Fibroblast of mammary gland (primary cell): ENCODE measurements at places on chromosomes 7 and 10.
A peak's percentile ranks its signal among the peaks of the same experiment; 100 is the strongest.

- no peak for DNase-seq
These were observed 84.1 kb upstream of the KMT2E start for GRCh38 chr7:104929921-104930320.

DNA sequence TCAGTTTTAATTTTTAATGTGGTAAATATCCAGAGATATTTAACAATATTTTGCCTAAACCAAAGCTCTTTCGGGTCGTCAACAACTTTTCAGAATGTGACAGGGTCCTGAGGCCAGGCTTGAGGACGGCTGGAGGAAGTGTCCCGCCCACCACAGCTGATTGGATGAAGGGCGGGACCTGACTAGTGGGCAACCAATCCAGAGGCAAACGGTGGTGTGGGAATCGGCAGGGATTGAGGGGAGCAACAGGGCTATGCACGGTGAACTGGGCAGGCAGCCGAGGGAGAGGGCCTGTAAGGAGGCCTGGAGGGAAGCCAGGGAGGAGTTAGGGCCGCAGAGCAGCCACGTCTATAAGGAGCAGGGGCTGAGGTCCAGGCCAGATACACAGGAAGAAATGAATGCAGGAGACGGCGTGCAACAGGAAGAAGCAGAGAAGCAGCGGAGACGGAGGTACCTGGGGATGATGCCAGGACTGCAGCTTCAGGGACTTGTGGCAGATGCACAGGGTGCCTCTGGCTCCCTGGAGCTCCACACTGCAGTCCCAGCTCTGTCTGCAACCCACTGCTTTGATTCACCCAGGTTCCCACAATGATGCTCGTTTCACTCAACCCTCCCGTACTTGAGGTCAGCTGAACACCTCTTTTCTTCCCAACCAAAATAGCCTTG lies 46.1 kb upstream of the ZMIZ1 start:
- DNase-seq = peak; percentile 14

DNA sequence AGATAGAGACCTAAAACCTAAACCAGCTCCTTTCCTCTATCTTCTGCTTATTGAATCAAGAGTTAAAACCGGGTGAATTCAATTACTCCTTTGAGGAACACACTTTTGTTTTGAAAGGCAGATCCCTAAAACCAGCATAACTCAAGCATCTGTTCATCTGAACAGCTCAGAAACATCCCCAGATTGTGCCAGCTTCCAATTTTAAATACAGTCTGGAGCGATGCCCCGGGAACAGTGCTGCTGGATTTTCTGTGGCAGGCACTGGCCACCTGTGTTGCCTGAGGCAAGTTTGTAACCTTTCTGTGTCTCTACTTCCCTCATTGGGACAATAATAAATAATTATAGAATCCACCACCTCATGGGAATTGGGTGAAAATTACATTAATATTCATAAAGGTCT lies 281.4 kb upstream of the NFE2L3 start:
- DNase-seq = no peak

- no peak for DNase-seq
These were observed 4.7 kb downstream of the CYP3A7 start for GRCh38 chr7:99730238-99730810.

DNA sequence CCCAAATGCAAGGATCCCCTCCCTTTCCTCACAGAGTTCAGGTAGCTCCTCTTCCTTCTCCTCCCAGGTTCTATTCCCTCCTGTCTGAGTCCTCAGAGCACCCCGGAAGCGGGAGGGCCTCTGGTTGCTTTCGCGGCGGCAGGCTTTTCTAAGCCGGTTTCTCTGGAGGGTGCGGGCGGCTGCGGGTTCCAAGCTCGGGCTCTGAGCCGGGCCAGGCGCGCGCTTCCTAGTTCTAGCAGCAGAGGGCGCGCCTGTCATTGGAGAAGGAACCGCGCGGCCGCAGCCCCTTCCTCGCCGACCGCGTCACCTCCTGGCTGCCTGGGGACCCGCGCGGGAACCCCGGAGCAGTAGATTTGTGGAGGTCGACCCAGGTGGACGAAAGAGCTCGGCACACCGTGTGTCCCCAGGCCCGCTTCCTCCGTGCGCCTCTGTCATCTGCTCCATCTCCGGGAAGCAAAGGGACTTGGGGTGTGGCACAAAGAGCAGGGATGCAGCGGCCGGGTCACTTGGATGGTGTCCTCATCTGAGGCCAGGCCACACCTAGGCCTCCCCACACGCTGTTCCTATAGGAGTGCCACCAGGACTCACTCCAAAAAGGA lies 389.0 kb upstream of the PODXL start:
- peak; percentile 12 for DNase-seq

DNA sequence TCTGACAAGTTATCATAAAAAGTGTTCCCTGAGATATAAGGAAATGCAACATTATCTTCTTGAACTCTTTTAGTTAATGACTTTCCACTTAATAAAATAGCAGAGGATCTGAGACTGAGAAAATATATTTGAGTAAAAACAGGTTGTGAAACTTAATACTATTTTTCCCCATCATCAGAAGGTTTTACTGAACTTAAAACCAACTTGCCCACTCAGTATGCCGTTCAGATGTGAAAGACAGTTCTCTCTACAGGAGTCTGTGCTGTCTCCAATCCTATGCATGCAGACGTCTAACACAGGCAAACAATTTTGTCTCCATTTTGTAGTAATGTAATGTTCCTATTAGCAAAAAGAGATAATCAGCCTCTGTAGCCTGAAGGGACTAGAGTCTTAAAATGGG lies 38.2 kb upstream of the CYP2C18 start:
- DNase-seq = no peak

- DNase-seq = no peak
These were observed 32.6 kb downstream of the LHPP start for GRCh38 chr10:124494046-124494807.

- DNase-seq = no peak
These were observed 174.1 kb downstream of the CNTNAP2 start for GRCh38 chr7:146290746-146291145.

DNA sequence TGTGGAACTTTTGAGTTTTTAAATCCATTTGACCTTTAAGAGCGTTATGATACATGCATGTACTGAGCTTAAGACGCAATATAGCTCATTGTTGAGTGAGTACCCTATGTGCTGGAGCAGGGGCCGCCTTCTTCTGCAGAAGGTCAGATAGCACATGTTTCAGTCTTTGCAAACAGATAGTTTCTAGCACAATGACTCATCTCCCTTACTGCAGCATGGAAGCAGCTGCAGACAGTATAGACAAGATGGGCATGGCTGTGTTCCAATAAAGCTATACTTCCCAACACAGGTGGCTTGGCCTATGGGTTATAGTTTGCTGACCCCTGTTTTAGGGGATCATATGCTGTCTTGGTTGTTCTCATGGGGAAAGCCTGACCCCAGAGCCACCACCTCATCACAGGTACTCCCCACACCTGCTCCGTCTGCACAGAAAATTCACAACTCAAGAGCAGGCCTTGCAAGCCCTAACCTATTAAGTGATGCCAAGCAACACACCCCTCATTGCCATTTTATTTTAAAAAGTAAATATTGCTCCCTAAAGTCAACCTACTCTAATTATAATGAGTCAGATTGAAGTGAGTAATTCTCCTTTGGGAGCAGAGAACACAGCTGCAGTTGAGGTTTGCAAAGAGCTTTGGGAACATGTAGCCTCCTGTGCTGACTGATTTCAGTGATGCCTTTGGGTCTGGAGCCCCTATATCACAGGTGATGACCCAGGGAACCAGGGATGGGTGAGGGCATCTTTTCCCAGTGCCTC lies 330.1 kb downstream of the PAXIP1 start:
- DNase-seq = peak; percentile 14

- DNase-seq = no peak
These were observed 3.5 kb upstream of the HOGA1 start for GRCh38 chr10:97580421-97581367.

DNA sequence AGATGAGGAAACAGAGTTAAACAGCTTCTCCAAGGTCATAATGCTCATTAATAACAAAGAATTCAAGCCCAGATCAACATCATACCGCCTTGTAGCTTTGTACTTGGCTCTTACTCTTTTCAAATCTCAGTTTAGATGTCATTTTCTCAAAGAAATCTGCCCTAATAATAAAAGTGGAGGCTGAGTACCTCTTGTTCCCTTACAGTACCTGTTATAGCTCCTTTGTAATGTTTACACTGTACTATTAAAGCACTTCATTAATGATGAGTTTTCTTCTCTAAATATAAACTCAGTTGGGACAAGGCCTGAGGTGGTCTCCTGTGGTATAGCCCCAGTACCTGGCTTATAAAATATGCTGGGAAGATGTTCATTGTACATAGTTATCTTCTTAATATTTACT lies 7.8 kb downstream of the SMNDC1 start:
- no peak for DNase-seq

- peak; percentile 20 for DNase-seq
These were observed 92.3 kb upstream of the PRPS1L1 start for GRCh38 chr7:18119985-18120384.

GRCh38 chr10:79093658-79094411 lies 25.1 kb downstream of the ZMIZ1 start:
- peak; percentile 65 for DNase-seq

DNA sequence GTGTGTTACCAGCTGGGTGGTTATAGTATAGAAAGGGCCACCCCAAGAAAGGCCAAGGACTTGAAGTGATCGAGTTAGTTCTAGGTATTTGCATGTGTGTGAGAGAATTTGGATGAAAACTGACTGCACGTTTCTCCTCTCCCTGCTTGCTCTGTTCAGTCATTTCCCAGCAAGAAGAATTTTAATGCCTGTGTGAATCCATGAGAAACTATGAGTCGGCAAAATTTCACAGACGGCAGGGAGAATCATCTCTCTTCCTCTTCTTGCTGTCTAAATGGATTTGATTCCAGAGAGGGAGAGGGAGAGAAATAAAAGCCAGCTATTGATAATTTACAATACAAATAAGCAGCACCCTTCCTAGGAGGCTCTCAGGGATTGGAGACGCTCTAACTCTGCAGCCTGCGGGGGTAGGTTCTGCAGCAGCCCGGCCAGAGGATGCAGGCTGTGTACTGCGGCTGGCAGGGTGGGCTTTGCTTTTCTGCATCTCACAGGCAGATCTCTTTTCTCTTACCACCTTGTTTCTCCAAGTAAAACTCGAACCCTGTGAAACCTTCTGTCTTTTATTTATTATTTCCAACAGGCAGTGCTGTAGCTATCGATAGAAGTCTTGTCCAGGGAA lies 183.6 kb downstream of the TCF7L2 start:
- DNase-seq = peak; percentile 63

- DNase-seq = no peak
These were observed 19.8 kb downstream of the ITGB8 start for GRCh38 chr7:20350518-20350951.

GRCh38 chr10:58546722-58547445 lies 34.2 kb downstream of the BICC1 start:
- DNase-seq = no peak

DNA sequence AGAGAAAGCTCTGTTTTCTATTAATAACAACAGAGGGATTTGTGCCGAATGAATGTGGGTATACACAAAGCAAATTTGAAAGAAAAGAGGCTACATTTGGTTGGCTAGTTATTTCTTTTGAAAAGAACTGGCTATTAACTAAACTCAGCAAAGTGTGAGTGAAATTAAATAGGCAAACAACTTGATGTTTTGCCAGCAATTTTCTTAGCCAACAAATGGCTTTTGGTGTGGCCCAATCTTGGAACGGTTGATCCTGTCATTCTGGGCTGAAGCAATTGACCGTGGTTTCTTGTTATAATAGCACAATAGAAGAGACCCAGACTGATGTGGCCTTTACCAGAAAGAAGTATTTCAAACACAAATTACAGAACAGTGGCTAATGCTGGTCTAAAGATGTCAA lies 898.6 kb downstream of the KCNMA1 start:
- DNase-seq = no peak

DNA sequence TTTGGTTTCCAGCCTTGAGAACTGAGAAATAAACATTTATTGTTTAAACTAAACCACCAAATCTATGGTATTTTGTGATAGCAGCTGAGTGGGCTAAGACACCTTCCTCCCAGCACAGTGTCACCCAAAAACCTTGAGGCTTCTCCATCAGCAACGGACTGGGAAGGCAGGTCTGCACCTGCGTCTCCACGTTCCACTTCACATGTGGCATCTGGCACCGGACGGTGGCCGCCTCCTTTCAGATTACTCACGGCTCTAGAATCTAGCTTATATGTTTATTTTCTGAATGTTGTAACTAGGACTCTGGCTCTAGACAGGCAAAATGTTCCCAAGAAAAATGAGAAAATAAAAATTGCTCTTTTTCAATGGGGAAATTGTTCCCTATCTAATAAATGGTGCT lies 201.0 kb downstream of the ADARB2 start:
- no peak for DNase-seq

- no peak for DNase-seq
These were observed 14.3 kb downstream of the ZC3HAV1 start for GRCh38 chr7:139095194-139095659.

- DNase-seq = no peak
These were observed 83.5 kb upstream of the INHBA start for GRCh38 chr7:41786404-41786803.

DNA sequence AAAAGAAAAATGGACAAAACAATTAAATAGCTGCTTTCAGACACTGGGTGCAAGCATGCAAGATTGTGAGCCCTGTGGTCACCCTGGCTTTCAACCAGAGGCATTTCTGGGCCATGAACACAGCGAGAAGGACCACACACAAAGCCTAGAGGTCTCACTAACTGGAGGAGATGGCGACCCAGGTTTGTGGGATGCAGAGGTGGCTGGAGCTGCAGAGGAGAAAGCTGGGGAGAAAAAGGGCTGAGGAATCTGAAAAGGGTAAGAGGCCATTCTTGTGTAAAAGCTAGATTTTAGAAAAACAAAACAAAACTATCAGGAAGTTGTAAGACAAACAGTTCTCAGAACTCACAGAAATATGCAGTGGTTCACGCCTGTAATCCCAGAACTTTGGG lies 30.1 kb upstream of the PTPRN2 start:
- peak; percentile 21 for DNase-seq

- DNase-seq = peak; percentile 1
These were observed 66.7 kb upstream of the MYO3A start for GRCh38 chr10:25867321-25867720.

DNA sequence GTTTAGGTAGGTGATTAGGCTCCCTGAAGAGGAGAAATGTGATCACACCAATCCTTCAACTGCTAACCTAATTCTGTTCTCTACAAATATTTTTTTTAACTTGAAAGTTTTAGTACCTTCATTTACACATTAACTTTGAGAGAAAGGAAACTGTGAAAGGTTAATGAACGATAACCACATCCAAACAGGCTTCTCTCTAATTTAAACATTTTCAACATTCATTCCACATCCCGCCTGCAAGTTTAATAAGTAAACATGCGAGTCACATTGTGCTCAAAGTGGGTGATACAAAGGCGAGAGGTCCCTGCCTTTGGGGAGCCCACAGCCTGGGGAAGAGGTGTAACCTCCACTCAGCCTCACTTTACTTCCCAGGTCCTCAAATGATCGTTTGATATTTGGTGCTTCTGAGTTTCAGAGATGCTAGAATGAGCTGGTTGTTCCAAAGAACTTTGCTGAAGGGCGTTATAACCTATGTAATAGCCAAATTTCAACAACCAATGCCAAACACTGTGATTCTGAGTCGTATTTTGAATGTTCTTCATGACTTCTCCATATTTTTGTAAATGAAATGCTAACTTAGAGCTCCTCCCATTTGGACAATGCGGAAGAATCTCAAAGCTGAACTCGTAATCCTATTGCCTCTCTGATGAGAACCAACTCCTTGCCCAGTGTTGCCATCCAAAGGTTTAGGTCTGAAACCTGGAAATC lies 47.5 kb downstream of the DENND2A start:
- no peak for DNase-seq

- DNase-seq = peak; percentile 81
These were observed 6.9 kb downstream of the ITPRIP start for GRCh38 chr10:104331208-104331838.

- DNase-seq = no peak
These were observed 123.6 kb downstream of the ZNF248 start for GRCh38 chr10:37733822-37734221.
